ENCODE measurements at places on chromosomes 13 and 19.

GRCh38 chr13:59458908-59459579 is 704.7 kb downstream of the DIAPH3 start:
- peak; percentile 79 for DNase-seq

- no peak for DNase-seq
Observed at GRCh38 chr19:12450844-12451243, 10.0 kb upstream of the ZNF443 start.

DNA sequence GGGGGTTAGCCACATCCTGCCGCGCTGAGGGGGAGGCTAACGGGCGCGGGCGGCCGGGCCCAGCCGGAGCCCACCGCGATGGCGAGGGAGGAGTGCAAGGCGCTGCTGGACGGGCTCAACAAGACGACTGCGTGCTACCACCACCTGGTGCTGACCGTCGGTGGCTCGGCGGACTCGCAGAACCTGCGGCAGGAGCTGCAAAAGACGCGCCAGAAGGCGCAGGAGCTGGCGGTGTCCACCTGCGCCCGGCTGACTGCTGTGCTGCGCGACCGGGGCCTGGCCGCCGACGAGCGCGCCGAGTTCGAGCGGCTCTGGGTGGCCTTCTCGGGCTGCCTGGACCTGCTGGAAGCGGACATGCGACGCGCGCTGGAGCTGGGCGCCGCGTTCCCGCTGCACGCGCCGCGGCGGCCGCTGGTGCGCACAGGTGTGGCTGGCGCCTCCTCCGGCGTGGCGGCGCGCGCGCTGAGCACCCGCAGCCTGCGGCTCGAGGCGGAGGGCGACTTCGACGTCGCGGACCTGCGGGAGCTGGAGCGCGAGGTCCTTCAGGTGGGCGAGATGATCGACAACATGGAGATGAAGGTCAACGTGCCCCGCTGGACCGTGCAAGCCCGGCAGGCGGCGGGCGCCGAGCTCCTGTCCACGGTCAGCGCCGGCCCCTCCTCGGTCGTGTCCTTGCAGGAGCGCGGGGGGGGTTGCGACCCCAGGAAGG is 692 bp downstream of the RGS9BP start:
- DNase-seq = no peak

DNA sequence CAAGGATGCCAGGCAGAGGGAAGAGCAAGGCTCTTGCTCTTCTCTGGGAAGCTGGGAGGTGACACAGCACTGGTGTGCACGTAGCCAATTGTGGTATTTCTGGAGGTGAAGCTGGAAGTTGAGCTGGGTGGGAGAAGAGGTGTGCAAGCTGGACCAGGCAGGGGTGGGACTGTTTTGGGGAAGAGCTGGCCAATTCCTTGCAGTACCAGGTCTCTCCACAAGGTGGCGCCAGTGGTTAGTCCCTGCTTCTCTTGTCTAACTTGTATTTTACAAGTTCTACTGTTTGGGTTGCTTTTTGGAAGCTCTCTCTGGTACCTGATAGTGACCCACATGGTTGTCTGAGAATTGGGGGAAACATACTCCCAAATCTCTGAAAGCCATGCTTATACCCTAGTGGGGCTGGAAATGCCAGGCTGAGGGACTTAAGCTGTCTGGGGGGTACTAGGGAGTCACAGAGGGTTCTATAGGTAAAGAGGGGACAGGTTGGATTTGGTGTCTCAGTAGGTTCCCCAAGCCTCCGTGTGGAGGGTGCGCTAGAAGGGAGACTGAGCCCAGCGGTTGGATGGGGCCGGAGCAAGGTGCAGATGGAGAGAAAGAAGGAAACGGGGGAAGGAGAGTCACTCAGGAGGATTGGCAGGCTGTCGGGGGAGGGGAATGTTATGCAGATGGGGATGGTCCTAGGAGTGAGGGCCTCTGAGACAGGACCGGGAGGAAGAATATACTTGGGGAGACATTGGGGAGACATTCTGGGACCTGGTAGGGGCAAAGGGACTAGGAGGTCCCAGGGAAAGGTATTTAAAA is 3.0 kb downstream of the HPN start:
- peak; percentile 67 for DNase-seq

DNA sequence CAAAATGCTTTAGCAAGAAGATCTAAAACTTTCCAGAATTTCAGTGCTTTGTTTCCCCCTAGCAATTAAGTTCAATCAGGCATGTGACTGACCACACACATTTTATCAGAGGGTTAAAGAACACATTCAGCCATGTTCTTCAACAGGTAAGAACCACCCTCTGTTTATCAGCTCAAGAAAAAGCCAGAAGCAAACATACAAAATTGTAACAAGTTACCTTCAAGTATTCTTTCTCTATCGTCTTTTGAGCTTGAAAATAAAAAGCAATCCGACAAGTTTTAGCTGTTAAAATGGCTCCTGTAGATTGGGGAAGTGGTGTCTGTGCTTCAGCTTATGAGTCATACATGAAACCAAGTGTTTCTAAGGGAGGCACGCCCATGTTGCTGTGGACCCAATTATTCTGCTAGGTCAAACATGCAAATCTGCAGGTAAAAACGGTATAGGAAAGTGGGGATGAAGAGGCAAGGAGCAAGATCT is at the start of gene ELF1:
ELF1 (minus strand) TSS at position 306 of the 477 bp plus-strand sequence. CDS start 37,262 bp downstream, outside the sequence.
- DNase-seq = peak; percentile 43

- DNase-seq = no peak
Observed at GRCh38 chr13:20990910-20991525, 70.4 kb downstream of the LATS2 start.

GRCh38 chr19:3537438-3538240 is 1.3 kb upstream of the TEKTIP1 start:
- no peak for DNase-seq

Data from adipocyte (in vitro differentiated cells).